ENCODE measurements at places on chromosomes 6 and 20. TPM values are rescaled to one million over a fixed set of nuclear protein-coding genes. Genes with fewer than 3 reads are reported as not detected.

GRCh38 chr6:128883906-128884305, 968 bp downstream of the LAMA2 start:
- DNase-seq, result no peak

The MCHR2 gene
- not detected for polyA plus RNA-seq

The EGFL8 gene
- 24.4 TPM for polyA plus RNA-seq

GRCh38 chr6:108850669-108851465, 2.6 kb downstream of the ARMC2 start:
- DNase-seq, result no peak

DNA sequence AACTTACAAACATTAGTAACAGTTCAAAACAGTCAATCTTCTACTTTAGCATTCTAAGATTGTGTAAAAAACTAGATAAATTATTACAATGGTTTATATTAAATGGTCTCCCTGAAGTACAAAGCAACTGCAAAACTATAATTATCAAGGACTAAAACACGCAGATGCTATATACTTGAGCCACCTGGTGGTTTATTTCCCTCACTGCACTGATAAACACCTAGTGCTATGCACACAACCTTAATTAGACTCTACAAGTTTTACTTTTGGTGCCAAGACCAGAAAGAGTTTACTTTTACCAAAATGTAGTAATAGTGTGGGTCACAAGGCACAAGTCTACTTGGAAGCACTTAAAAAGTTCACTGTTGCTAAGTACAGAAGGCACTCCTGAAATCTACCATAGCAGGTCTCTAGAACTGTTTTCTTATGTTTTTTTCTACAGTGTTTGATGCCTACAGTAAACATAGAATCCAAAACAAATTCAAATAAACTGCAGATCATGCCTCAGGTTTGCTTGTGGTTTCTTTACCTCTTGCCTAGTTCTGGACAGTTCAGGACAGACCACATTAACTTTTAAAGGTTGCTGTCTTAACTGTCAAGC, 49.2 kb downstream of the GMDS start:
- peak; percentile 39 for DNase-seq

GRCh38 chr6:73560182-73560732, 39.4 kb upstream of the EEF1A1 start:
- no peak for DNase-seq

GRCh38 chr6:159134701-159135364, 34.4 kb upstream of the FNDC1 start:
- DNase-seq, result no peak

GRCh38 chr6:148358196-148358785, 15.7 kb downstream of the SASH1 start:
- no peak for DNase-seq

- no peak for DNase-seq
Measured at GRCh38 chr6:124688369-124688768, 273.9 kb upstream of the RNF217 start.

- DNase-seq, result no peak
Measured at GRCh38 chr6:5590187-5590586, 328.9 kb downstream of the FARS2 start.

DNA sequence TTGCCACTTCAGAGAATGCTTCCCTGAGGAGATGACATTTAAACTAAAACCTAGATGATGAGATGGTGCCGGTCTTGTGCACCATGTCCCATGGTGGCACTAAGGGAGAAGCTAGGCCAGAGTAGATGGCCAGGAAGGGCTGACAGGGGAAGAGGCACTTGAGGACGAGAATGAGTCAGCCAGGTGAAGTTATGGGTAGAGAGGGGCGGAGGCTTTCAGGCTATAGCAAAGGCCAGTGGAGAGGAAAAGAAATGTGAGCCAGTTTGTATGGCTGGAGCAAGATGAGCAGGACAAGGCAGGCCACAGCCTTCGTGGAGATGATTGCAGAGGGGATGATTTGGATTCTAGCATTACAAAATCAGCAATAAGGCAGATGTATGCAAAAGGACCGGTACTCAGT, 44.7 kb upstream of the ADGRF4 start:
- no peak for DNase-seq

DNA sequence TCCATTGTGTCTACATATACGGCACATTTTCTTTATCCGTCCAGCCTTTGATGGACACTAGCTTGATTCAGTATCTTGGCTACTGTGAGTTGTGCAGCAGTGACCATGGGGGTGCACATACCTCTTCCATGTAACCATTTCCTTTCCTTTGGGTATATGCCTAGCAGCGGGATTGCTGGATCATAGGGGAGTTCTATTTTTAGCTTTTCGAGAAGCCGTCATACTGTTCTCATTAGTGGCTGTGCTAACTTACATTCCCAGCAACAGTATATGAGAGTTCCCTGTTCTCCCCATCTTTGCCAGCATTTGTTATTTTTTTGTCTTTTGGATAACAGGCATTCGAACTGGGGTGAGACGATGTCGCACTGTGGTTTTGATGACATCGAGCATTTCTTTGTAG, 395.0 kb downstream of the SMOC2 start:
- no peak for DNase-seq

- DNase-seq, result no peak
Measured at GRCh38 chr6:29731281-29731680, 8.0 kb downstream of the HLA-F start.

The POM121L2 gene
- polyA plus RNA-seq, result not detected

GRCh38 chr6:124684621-124685020, 277.6 kb upstream of the RNF217 start:
- no peak for DNase-seq

- no peak for DNase-seq
Measured at GRCh38 chr6:20827798-20828197, 293.5 kb downstream of the CDKAL1 start.

DNA sequence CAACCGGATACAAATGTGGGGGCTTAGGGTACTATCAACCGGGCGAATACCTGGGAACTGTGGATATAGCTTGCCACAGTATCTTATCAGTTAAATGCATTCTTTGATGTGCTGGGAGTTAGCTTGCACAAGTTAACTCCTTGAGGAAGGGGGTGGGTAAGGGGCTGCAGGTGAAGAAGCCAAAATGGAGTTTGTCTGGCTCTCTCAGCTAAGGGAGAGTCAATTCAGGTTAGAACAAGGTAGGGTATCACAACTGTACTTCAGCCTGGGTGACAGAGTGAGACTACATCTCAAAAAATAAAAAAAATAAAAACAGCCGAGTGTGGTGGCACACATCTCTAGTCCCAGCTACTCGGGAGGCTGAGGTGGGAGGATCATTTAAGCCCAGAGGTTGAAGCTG, 8.5 kb upstream of the BTN1A1 start:
- DNase-seq, result no peak

DNA sequence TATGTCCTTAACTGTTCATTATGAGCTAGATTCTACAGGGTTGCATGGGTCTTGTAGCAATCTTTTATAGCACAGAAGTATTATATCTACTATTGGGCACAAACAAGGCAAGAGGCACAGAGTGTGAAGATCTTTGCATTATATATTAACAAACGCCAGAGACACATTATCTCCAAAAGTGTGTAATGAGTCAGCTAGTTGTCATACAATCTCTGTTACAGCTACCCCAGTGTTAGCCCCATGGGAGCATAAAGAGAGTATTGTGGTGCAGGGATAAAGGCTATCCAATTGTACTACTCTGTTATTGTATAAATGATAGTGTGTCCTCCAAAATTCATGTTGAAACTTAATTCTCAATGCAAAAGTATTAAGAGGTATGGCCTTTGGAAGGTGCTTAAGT, 148.4 kb upstream of the RIMS1 start:
- no peak for DNase-seq

DNA sequence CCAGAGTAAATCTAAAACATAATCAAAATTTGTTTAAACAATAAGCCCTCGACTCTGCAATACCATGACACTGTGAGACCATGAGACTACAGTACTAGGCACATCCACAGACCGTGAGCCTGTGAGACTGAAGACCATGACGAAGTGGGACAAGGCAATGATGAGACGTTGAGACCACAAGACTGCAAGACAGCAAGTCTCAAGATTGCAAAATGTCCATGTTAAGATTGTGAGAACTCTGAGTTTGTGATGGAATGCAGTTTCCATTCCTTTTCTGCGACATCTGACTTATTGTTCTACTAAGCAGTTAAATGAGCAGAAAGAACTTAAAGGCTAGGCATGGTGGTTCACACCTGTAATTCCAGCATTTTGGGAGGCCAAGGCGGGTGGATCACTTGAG, 102.1 kb upstream of the PHACTR1 start:
- no peak for DNase-seq

GRCh38 chr6:108186226-108186625, 20.4 kb downstream of the NR2E1 start:
- DNase-seq, result no peak

The C6orf52 gene
- polyA plus RNA-seq, result 4.9 TPM

DNA sequence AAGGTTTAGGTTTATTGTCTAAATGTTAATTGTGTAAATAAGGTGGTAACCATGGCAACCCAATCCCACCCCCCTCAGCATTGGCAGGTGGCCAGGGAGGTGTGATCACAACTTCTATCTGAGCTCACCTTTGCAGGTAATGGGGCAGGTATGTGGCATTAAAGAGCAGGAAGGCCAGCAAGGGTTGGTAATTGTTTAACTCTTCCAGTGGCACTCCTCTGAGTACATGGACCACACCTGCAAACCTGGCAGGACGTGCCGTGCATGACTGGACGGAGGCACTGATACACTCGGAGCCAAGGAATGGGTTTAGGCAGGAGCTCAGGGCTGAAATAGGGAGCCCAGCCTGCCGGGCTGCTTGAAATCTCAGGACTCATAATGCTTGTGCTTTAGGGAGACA, 107.0 kb upstream of the BMP2 start:
- DNase-seq, result no peak

DNA sequence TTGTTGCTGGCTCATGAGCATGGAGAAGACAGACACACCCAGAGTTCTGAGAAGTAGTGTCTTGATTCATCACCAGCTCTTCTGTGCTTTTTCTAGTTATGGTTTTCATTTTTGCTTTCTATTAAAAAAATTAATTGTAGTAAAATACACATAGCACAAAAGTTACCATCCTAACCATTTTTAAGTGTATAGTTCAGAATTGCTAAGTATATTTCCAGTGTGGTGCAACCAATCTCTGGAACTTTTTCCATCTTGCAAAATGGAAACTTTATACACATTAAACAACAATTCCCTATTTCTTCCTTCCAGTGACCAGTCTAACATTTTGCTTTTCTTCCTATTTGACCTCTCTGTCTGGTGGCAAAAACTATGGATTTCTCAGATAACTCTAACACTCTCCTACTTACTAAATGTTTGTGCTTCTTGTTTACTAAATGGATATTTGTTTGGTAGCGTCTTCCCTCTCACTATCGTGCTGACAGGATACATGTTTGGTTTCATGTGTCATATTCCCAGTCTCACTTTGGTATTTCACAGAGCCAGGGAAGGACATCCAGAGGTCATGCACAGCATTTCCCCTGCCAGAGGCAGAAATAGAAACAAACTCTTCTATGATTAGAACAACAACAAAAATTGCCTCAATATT, 40.6 kb downstream of the TXLNB start:
- DNase-seq, result no peak

The RAD21L1 gene
- not detected for polyA plus RNA-seq

DNA sequence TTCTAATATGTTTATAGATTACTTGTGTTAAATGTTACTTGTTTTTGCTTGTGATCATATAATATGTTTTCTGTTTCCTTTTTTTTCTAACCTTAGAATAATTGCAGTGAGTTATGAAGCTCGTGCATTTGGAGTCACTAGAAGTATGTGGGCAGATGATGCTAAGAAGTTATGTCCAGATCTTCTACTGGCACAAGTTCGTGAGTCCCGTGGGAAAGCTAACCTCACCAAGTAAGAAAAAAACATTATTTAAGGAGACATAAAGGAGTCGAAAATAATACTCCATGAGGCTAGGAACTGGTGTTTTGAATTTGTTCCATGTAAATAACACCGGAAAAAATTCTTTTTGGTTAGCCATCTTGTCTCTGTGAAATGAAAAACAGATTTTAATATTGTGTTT, 6.9 kb downstream of the POLH start:
- no peak for DNase-seq

DNA sequence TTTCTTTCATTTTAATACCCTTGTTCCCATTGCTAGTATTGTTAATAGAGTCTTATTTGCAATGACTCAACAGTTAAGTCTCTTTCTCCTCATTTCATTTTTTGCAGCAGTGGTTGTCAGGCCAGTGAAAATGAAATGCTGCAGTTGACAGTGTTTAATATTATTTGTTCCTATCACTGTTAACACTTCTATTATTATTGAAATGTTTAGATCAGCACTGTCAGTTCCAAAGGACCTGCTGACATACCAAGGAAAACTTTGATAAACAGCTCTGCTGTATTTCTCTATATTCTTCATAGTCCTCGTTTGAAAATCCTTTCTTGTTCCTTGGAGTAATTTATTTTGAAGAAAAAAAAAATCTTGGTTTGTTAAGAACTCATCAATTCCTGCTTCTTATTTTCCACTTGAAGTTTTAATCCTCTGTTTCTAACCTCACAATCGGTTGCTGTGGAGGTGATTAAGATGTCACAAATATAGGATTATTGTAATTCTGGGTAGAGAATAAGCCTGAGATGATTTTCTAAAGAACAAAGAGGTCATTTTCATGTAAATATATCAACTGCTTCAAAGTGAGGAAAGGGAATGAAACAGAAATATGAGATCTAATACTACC, 1065.9 kb upstream of the CITED2 start:
- DNase-seq, result no peak

The JAG1 gene
- 203 TPM for polyA plus RNA-seq

DNA sequence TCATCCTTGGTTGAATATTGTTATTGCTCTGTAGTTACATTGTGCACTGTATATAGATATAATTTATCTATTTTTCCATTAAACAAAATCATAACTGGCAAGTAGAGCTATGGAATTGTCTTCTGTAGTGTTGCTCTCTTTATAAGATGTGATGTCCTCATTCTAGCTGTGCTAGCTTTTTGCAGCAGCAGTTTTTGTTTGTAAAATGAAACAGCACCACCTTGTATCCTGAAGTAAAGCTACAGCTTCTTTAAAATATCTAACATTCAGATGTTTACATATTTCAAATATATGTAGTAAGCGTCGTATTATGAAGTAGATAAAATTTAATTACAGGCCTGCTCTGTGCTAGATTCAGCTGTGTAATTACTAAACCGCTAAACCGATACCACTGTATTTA, 328.8 kb upstream of the MANEA start:
- DNase-seq, result no peak

DNA sequence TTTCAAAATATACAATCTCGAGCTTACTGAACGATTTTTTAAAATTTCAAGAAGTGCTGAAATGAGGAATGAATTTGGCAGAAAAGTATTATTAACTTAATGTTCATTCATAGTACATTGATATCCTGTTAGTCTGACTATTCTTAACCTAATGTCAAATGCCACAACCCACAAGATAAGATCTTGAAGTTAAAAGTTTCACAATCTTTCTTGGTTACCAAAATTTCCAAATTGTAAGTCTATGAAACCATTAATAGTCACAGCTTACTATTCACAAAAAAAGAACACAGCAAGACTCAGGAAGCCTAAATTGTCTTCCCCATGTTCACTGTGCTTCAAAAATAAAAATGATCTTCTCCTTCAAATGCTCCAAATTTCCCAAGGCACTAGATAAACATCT, 71.3 kb downstream of the HACE1 start:
- no peak for DNase-seq
